ENCODE measurements at places on chromosomes 16 and 17. TPM values are rescaled to one million over a fixed set of nuclear protein-coding genes. Genes with fewer than 3 reads are reported as not detected.

- DNase-seq: no peak
These were observed 9.4 kb downstream of the MPO start for GRCh38 chr17:58271216-58271931.

- DNase-seq: no peak
These were observed 18.0 kb upstream of the ABCA5 start for GRCh38 chr17:69344939-69345338.

DNA sequence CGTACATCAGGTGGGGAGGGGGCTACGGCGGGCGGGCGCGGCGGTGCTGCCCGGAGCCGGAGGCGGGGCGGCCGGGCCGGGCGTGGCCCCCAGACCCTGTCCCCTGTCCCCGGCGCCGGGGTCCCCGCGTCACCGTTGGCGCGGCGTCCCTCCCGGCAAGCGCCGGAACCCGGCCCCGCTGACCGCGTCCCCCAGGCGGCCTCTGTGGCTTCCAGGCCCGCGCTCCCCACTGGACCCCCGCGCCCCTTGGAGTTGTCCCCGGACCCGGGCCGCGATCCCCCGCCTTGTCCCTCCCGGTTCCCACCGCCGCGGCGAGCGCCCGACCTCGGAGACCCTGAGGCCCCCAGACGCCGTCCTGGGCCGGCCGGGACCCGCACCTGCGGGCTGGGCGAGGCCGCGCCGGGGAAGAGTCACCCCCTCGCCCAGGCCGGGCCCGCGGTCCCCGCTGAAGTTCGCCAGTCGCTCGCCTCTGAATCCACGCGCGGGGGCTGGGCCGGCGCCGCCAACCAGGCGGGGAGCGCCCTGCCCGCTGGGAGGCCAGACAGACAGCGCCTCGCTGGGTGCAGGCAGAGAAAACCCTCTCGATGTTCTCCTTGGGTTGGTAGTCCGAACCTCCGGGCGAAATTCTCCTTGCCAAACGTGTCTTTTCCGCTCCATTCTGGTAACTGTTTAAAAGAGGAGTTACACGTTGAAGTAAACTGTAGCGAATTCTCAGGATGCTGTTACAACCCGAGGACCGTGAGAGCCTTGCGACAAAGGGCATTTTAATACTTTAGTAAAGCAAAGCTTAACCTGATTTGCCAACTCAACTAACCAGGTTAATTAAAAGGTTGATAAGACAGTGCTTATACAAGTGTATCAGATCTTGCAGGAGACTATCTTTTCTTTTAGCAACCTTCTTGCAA is 761 bp downstream of the GAN start:
- DNase-seq: peak; percentile 33

GRCh38 chr16:31072540-31073141 is 1.4 kb downstream of the ZNF668 start:
- DNase-seq: peak; percentile 30

DNA sequence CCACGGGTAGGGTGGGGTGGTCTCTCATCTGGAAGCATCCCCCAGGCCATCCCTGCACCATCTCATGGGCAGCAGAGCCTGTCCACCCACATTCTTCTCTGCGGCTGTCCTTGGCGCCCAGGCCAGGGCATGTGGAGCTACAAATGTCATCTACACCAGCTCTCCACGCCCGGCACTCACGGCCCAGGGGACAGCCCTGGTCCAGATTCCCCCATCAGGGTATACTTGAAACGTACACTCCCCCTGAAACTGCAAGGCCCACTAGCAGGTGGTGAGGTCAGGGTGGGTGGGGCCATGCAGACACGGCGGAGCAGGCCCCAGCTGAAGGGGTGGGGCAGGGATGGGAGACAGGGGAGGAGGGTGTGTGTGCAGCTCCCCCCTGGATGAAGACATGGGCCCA is 3.2 kb upstream of the SOX8 start:
- no peak for DNase-seq

FGF11 gene
- 16.6 TPM for total RNA-seq

All from GM23338 (cell line).